NCI-H1436 (cell line): ENCODE measurements at places on chromosomes 7 and 10.

- DNase-seq: no peak
Observed at GRCh38 chr10:28627102-28627501, 50.2 kb upstream of the BAMBI start.

GRCh38 chr10:78664929-78665553 lies 403.7 kb upstream of the ZMIZ1 start:
- no peak for DNase-seq

DNA sequence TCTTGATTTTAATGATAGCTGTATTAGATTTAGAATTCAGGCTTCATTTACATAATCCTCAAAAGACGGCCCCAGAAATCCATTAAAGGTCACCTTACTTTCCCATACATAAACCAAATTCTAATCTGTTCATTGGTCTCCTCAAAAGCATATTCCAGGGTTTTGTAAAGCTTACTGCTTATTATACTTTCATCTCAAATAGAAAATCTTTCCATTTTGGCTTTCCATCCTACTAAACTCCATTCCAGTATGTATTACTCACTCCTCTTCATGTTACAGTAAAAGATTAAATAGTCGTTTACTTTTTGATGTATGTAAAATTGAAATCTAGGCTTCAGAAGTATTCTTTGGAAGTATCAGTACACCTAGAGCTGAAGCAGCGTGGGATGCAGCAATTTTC lies 143.5 kb upstream of the LRRN3 start:
- no peak for DNase-seq

GRCh38 chr7:112638675-112639400 lies 151.4 kb downstream of the TMEM168 start:
- DNase-seq: no peak

- DNase-seq: no peak
Observed at GRCh38 chr10:87750817-87751216, 67.2 kb downstream of the ATAD1 start.

DNA sequence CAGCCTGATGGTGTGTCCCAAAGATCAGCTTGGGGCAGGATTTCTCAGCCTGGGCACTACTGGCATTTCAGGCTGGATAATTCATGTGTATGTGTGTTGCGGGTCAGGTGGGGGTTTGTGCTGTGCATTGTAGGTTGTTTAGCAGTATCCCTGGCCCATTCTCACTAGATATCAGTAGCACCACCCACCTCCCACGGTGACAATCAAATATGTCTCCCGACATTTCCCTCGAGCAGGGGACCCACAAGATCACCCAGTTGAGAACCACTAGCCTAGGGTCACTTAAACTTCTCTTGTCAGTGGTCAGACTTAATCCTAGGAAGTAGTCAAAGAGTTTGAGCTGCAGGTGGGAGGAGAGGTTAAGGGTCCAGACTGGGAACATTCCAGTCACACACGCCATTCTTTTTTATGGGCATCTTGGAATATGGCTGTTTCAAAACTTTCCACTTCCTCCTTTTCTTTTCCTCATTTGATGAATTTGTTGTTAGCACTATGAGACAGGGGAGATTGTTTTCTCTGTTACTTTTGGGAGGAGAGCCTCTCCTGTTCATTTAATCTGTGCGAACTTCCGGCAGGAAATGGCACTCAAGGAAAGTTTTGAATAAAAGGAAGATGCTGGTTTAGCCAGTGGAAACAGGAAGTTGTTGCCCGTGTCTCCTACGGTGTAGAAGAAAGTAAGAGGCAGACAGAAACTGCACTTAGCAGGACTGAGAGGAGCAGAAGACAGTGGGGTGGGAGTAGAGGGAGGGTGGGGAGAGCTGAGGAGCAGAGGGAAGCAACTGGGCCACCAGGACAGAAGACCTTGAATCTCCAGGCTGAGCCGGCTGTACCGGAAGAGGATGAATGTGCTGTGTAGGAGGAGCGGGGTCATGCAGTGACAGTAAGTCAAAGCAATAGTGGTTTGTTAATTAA lies 17.6 kb upstream of the EXOC6 start:
- DNase-seq: no peak

- DNase-seq: no peak
Observed at GRCh38 chr7:116966601-116967000, 13.3 kb downstream of the ST7 start.

DNA sequence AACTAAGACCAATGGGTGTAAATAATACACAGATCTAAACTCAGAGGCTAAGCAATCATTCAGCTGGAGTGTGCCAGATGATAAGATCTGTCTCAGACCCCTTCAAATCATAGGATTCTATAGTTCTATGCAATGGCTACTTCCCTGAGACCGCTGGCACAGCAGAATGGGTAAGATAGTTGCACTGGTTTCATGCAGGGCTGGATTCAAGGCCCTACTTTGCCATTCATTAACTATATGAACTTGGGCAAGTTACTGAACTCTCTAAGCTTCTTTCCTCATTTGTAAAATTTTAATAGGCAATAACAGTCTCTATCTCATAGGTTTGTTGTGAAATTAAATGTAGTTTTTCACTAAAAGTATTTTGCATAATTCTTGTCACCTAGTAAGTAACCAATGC lies 62.0 kb downstream of the TFEC start:
- DNase-seq: no peak

DNA sequence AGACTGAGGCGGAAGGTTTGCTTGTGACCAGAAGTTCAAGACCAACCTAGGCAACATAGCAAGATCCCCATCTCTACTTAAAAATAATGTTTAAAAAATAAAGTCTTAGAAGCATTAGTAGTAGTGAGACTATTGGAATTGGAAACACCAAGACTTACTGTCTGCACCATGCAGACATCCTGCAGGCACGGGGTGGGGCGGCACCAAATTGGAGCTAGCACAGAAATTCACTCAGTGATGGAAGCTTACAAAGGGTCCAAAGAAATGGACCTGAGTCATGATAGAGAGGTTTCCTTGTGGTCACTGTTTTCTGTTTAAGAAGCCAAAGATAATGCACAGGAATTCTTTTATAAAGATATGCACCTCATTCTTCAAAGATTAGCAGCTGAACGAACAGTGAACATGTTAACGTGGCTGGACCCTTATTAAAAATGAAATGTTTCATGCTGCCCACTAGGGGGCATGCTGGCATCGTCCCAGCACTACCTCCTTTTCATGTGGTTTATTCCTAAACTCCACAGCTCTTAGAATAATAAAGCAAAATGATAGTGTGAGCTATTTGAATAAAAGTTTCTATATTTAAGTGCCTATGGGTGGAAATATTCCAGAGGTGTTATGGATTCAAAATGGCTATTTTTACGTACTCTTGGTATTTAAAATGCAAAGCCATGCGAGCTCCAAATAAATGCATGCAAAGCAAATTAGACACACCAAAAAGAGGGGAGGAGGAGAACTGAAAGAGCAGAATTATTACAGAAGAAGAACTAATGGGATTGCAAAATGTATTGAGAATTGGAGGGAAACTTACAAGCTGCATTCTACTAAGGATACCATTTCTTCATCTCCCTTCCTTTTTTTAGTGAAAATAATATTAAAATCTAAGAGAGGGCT lies 28.6 kb downstream of the PDSS1 start:
- peak; percentile 28 for DNase-seq

GRCh38 chr10:49768731-49769130 lies 6.6 kb upstream of the OGDHL start:
- DNase-seq: no peak

GRCh38 chr10:87721781-87722180 lies 62.1 kb downstream of the PAPSS2 start:
- DNase-seq: no peak

DNA sequence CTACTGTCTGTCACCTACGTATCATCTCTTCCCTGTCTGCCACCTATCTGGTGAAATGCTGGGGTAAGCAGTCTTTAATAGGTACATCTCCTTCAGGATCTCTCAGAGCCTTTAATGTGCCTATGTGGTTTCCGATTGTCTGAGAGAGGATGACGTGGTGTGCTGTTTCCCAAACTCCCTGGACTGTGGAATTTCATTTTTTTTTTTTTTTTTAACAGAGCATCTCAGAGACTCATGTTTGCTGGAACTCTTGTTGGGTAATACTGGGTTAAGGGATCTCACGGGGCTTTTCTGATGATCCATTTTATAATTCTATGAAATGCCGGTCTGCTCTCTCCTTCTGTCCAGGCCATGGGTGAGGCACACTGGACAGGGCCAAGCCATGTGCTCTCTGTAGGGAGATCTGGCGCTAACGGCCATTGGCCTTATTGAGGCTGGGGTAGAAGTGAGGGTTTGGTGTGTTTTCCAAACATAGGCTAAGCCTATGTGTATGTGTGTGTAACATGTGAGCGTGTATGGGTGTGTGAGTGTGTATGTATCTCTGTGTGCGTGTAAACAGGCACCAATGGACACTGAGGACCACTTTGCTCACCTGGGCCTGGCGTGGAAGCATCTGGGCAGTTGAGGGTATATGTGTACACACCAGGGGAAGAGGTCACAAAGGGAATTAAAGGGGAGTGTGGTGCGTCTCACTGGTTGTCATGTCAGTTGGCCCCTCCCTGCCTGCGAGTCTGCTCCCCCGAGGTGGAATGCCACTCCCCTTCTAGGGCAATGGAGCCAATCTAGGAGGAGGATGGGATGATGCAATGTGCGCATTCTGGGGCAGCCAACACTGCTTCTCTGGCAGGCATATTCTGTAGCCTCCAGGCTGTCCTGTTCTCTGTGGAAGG lies 7.8 kb downstream of the ADRA2A start:
- DNase-seq: no peak

DNA sequence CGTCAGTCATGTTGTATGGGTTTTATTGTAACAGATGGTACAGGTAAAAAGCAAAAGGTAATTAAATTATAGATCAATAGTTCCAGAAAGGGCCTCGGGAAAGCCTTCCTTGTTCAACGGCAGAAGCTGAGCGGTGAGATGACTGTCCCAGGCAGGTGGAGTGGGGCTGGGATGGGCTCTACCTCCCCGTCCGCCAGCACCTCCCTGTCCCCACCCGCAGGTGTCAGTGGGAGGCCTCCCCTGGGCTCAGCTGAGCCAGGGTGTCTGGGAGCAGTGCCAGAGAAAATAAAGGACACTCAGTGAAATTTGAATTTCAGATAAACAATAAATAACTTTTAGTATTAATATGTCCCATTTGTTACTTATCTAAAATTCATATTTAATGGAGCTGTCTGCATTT lies 58.9 kb downstream of the CLRN3 start:
- DNase-seq: no peak

GRCh38 chr10:91643700-91644099 lies 10.8 kb upstream of the PPP1R3C start:
- DNase-seq: no peak

GRCh38 chr7:82382276-82382675 lies 61.3 kb downstream of the CACNA2D1 start:
- no peak for DNase-seq

DNA sequence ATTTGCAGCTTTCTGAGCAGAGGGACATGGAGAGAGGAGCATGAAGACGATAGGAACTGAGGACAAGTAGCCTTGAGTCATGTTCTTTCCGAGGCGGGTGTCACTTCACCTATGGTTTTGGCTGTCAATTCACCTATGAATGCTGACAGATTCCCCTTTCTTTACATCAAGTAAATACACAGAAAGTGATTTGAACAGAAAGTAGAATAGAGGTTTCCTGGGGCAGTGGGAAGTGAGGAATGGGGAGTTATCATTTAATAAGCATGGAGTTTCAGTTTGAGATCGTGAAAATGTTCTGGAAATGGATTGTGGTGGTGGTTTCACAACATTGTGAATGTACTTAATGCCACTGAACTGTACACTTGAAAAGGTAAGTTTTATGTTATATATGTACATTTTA lies 138.4 kb upstream of the MDFIC start:
- no peak for DNase-seq

GRCh38 chr7:100351657-100352058 lies 6.3 kb upstream of the PILRB start:
- DNase-seq: no peak

GRCh38 chr10:119687192-119688032 lies 36.2 kb downstream of the BAG3 start:
- no peak for DNase-seq

DNA sequence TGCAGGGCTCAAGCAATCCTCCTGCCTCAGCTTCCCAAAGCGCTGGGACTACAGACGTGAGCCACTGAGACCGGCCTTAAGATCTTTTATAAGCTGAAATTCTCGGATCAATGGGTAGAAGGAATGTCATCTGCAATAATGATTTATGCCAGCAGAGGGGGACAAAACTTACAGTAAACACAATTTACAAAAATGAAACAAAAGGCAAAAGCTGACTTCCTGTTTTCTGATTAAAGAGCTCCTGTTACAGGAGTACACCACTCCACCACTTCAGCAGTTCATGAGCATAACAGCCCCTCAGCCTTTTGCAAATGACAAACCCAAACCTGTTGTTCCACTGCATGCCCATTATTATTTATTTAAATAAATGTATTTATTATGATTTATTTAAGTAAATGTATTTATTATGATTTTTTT lies 88.5 kb upstream of the ATP6V0A4 start:
- peak; percentile 71 for DNase-seq

GRCh38 chr7:116552602-116553001 lies 27.8 kb downstream of the CAV1 start:
- DNase-seq: no peak

- no peak for DNase-seq
Observed at GRCh38 chr7:149459540-149460452, 1.1 kb downstream of the ZNF777 start.

GRCh38 chr7:100546129-100546925 lies 7.3 kb downstream of the AGFG2 start:
- no peak for DNase-seq

GRCh38 chr10:46524472-46525176 lies 31.8 kb downstream of the GPRIN2 start:
- no peak for DNase-seq

DNA sequence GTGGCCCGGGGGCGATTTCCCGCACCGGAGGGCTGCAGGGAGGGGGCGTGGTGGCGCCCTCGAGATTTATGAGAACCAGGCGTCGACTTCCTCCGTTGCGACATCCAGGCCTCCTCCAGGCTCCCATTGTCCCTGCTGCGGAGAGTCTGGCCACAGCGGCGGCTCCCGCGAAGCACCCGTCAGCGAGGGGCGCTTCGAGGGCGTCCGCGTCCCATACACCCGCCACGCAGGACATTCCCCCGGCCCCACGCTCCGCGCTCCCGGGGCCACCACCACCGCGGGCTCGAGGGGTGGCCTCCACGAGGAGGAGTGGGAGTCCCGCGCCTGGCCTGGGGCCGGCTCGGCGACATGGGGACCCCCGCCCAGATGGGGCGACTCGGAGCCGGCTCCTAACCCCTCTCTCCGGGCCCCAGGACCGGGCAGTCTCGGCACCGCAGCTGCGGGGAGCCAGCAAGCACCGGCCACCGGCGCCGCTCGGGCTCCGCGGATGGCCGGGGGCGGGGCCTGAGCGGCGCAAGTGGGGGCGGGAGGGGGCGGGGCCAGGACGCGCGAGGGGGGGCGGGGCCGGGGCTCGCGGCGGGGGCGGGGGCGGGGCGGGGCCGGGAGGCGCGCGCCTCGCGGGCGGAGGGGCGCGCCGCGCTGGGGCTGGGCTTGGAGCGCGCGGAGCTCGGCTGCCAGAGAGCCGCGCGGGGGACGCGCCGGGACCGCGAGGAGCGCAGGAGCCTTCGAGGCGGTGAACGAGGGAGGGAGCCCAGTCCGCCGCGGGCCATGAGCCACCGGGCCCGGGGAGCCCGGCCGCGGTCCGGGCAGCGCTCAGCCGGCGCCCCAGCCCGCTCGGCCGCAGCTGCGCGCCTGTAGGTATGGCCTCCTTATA lies at the start of gene SH2B2:
Gene SH2B2, plus strand, starts transcription at position 632 of the 874 bp plus-strand sequence. CDS start 13,683 bp downstream, outside the sequence.
- peak; percentile 64 for DNase-seq
